ENCODE measurements at places on chromosomes 3 and 15.

DNA sequence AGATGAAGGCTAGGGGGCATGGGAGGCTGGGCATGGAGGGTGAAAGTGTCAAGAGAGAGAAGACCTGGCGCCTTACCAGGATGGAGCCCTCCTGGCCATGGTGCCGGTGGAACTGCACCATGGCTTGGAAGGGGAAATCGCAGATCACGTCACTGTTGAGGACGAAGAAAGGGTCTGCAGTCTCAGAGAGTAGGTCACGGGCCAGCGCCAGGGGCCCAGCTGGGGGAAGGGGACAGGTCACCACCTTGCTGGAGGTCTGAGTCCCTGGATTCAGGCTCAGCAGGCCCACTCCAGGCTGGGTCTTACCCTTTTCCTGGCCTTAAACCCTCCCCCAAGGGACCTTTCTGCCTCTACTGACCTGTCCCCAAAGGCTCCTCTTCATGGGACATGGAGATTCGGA is 855 bp downstream of the GMPPB start:
- no peak for DNase-seq

DNA sequence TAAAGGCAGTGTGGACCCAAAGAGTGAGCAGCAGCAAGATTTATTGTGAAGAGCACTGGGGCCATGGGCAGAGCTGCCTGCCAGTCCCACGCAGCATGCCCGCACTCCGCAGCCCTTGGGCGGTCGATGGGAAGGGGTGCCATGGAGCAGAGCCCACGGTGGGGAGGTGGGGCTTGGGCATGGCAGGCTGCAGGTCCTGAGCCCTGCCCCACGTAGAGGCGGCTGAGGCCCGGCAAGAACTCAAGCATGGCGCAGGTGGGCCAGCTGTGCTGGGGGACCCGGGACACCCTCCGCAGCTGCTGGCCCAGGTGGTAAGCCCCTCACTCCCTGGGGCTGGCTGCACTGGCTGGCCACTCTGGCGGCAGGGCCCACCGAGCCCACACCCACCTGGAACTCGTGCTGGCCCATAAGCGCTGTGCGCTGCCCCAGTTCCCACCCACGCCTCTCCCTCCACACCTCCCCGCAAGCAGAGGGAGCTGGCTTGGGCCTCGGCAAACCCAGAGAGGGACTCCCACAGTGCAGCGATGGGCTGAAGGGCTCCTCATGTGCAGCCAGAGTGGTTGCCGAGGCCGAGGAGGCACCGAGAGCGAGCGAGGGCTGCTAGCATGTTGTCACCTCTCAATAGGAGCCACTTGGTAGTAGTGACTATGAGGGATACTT is 1218.8 kb upstream of the EPHA6 start:
- no peak for DNase-seq

- DNase-seq, result peak; percentile 75
Measured at GRCh38 chr3:175149675-175150074, 290.5 kb downstream of the NAALADL2 start.

DNA sequence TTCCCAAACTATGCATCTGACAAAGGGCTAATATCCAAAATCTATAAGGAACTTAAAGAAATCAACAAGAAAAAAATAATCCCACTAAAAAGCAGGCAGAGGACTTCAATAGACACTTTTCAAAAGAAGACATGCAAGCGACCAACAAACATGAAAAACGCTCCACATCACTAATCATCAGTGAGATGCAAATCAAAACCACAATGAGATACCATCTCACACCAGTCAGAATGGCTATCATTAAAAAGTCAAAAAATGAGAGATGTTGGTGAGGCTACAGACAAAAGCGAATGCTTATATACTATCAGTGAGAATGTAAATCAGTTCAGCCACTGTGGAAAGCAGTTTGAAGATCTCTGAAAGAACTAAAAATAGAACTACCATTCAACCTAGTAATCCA is 20.2 kb downstream of the CFAP44 start:
- DNase-seq, result no peak

DNA sequence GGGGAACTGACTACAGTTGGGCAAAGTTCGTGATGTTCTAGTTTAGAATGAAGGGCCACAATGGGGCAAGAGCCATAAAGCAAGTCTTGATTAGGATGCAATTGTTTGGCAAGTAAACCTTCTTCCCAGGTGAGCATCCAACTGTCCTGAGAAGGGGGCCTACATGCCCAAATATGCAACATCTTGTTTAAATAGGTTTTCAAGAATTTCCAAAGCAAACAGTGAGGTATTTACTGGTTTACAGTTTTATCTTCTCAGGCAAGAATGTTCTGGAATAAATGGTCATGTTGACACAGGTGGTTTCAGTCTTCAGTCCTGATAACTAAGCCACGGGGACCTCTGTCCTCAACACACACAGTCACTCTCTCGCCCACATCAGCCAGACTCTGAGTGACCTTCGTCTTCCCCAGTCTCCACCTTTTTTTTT is 90.3 kb upstream of the FAM174B start:
- DNase-seq, result no peak

DNA sequence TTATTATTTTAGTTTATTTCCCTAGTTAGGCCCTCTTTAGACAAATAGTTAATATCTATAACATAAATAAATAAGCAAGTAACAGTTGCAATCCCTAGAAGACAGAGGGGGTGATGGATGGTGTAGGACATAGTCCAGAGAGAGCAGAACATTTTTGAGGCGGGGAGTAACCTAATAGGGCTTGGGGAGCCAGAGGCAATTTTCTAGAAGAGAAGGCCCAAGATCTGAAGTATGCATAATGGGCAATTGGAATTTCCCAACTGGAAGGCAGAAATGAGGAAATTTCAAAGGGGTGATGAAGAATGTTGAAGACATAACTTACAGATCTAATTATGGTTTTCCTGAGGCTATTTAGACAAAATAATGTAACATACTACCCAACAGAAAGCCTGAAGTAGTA is 525.7 kb downstream of the TUSC7 start:
- no peak for DNase-seq

DNA sequence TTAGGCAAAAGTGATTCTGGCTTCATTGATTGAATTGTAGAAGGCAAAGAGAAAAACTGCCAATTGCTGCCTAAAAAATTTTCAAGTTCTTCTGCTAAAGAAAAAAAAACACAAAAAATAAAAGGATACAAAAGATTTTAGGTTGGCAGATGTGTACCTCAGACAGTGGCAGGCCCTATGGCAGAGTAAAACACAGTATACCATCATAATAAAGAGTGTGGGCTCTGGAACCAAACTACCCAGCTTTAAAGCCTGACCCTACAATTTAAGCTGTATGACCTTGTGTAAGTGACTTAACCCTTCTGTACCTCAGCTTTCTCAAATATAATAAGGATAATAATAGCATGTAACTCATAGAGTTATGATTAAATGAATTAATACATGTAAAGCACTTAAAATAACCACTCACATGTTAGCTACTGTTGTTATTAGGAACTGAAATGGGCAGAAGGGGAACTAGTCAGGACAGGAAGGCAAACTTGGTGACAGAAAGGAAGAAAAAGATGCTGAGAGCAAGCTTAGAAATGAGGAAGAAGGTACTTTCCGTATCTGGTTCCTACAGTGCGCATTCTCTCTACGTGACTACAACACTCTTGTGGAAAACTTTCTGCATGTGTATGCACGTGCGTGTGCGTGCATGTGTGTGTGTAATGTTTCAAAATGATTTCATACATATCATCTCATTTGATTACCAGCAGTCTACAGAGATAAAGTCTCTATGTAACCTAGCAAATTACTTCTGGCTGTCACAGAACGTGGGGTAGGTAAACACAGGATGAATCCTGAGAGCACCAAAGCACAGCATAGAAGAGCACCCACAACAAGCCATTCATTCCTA is 13.6 kb upstream of the GATM start:
- DNase-seq, result no peak

- no peak for DNase-seq
Measured at GRCh38 chr15:83698294-83698693, 44.4 kb downstream of the ADAMTSL3 start.

DNA sequence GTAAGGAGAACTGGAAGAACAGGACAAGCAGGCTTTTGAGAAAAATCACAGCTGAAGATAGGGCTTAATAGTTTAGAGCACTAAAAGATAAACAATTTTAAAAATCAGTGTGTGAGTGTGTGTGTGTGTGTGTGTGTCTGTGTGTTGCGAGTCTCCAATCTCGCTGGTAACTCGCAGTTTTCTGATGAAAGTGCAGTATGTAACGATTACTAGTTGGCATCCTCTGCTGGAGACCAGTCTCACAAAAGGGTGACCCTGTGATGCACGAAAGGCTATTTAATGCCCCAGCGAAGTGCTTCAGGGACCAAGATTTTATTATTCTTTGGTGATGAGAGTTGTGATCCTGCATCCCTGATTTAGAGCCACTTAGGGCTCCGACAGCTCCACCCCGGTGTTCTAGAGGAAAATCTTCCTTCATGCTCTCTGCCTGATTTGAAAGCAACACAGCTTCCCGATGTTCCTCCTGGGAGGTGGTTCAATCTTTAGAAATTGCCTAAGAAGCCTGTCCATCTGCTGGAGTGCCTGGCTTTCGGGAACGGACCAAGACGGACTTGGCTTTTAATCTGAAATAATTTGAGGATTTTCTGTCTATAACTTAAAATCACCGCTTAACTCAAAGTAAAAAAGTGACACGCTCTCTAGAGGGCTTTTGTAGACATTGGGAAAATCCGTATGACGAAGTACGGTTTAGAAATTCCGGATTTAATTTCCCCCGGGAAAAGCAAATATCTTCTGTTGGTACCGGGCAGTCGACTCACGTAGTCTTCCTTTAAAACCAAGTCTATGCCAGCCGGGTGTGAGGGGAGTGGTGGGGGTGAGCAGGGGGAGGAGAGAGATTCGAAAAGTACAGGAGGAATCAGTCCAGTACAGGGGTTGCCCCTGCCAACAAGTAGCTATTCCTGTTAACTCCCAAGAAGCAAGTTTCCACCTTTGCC is 1.1 kb upstream of the ALCAM start:
- no peak for DNase-seq

Measured in NCI-H446 treated with DMSO at 0.1 percent for 48 hours (cell line).